Stimulated activated CD4-positive, alpha-beta T cell treated with anti-CD3 and anti-CD28 coated beads, Interleukin-1b, Interleukin-23, amount 100 ng/mL, for 48 hours (primary cell): ENCODE measurements at places on chromosomes 16 and 17.

- DNase-seq = no peak
Measured at GRCh38 chr16:28865722-28866453, 2.2 kb downstream of the SH2B1 start.

- DNase-seq = no peak
Measured at GRCh38 chr16:73032541-73033270, 15.2 kb downstream of the ZFHX3 start.

DNA sequence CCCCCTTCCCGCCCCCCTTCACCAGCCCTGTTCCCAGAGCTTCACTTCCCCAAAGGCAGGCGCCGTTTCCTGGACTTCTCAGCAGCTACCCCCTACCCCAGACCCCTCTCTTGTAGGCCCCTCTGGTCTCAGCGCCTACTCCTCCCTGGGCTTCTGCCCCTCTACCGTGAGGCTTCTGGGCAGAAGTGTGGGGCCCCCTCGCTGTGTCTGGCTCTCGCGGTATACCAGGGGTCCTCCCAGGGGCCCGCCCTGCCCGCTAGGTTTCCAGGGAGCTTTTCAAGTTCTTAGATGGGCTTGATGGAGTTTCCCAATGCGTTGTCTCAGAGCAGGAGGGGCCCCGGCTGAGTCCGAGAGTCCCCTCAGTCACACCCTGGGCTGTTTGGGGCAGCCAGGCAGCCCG, 247.1 kb downstream of the SEC14L1 start:
- no peak for DNase-seq

GRCh38 chr16:83890359-83890758, 8.6 kb upstream of the MLYCD start:
- DNase-seq = no peak

DNA sequence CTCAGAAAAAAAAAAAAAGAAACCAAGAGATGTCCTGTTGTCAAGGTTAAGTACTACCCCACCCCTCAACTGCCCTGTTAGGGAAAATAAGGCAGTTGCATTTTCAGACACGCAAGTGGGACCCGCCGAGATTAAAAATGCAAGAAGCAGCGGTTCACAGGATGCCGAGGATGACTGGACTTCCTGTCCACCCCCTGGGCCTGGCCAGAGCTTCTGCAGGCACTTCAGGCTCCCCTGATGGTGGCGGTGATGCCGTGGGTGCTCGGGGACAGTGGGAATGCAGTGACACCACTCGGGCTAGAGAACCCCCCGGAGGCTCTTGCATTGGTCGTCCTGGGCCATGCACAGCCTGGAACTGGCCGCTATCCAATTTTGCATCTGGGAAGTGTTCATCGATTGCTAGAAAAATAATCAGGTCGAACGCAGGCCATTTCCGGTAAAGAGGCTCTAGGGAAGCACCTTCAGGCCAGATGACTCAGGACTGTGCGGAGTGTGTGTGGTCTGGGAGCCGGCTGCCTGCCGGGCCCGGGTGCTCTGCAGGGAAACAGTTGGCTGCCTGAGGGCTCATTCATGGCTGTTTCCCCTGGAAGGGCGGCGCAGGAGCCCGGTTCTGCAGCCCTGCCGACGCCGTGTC, 13.4 kb upstream of the CRISPLD2 start:
- DNase-seq = no peak

DNA sequence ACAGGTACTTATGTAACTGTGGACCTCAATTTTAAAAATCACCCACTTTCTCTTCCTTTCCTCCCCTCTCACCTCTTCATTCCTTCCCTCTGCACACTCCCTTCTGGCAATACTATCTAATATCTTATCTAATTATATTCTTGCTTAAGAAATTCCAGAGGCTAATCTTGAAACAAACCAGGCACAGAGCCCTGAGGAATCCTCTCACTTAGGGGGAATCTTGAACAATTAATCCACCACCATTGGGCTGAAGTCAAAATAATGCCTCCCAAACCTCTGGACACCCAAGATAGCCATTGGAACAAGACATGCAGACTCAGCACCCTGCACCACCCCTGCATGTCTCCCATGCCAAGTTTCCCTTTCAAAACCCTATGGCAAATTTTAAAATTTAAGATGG, 1.0 kb upstream of the KRTAP4-6 start:
- no peak for DNase-seq

- DNase-seq = no peak
Measured at GRCh38 chr17:72614871-72615626, 477.4 kb downstream of the SLC39A11 start.

GRCh38 chr16:17177242-17177958, 293.4 kb downstream of the XYLT1 start:
- DNase-seq = no peak

- no peak for DNase-seq
Measured at GRCh38 chr17:73874008-73874720, 229.9 kb upstream of the SDK2 start.

GRCh38 chr16:56263711-56264608, 72.7 kb downstream of the GNAO1 start:
- no peak for DNase-seq

DNA sequence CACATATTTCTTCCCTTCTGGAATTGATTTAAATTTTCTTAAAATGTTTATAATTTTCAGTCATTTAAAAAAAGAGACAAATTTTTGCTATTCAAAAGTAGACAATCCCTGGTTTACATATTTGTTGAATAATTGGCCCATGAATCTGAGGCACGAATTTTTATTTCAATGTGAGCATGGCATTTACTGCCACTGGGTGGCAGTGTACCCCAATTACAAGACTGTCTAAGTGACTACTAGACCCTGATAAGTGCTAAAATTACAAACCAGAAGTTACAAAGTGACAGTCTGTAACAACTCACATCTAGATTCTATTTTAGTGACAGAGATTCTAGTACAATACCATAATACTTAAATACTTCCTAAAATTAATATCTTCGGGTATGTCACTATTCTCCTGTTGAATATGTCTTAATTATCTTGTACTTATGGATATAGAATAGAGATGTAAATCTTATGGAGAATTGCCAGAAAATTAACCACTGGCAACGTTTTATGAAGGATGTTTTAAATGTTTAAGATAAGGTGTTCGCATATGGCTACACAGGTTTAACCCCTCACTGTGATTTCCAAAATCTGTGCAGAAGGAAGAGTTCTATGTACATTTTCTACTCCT, 235.8 kb downstream of the MAP2K4 start:
- no peak for DNase-seq
